Sigmoid colon (tissue), 7 donors: ENCODE measurements at places on chromosomes 2 and 18. TPM values are rescaled to one million over a fixed set of nuclear protein-coding genes. Genes with fewer than 3 reads are reported as not detected.

DNA sequence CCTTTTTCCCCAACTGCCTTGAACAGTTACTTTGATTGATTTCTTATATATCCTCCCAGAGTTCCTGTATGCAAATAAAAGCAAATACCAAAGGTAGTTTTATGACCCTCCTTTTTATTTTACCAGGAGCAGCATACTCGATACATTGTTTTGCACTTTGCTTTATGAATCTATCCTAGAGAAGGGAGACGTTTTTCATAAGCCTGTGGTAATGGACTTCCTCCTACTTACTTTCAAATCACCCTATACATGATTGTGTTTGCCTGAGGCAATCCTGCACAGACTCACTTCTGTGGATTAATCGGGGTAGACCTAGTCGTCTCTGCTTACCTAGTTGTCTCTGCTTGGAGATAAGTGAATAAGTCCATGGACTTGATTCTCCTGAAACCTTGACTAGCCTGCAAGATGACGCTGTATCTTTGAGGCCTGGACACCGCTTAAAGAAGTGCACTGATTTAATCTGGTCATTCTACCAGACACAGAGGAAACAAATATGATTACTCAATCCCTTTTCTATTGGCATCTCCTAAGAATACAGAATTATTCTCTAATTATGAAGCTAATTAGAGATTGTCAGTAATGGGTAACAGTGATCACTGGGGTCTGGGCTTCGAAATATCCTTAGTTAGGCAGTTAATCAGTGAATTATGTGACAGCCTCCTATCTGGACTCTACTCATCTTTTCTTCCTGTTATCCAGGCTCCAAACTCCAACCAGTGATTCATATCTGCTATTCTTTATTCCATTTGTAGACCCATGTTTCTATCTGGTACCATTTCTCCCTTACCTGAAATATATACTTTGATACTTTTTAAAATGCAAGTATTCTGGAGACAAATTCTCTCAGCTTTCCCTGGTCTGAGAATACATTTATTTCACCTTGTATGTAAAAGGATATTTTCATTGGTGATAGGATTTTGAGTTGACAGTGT lies 447.4 kb upstream of the TRIB2 start:
- DNase-seq: no peak

GRCh38 chr2:68231061-68231372 lies 21.3 kb downstream of the PPP3R1 start:
- DNase-seq: no peak

- DNase-seq: no peak
Measured at GRCh38 chr2:222819722-222820333, 41.0 kb upstream of the ACSL3 start.

DNA sequence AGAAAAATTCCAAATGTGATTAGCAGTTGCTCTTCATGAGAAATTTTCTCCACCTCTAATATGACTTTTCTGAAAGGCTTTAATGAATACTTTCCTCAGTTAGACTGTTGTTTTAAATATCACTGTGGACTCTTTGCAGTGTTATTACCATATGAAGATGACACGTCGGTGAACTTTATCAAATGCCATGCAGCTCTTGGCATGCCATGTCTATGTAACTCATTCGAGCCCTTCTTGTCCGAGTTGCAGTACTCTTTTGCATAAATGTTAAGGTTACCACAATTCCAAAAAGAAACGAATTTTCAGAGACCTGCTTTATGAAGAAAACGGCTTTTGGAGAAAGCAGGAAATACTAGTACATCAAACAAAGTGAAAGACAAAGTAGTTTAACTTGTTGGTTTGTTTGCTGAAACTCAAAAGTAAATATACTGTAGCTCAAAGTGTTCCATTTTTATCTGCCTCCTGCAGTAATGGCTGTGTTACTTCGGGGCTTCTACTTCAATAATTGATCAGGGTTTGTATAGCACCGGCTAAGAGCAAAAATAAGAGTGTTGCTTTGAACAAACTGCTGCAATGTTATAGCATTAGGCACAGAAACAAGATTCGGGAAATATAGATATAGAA lies 204.1 kb downstream of the ARHGAP15 start:
- DNase-seq: no peak

DNA sequence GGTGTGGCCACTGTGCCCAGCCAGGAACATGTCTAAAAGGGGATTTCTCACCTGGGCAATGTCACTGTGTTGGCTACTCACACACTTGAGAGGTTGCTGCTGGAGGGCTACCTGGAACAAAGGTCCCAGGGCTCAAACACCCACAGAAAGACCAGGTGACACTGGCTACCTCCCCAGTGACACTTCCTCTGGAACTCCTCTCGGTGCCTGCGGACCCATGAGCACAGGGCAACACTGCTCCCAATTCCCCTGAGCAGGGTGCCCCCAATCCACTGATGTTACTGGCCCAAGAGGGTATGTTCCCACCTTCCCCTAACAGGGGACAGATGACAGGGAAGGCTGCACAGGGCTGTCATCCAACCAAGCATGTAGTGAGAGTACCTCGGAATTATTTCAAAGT lies 5.8 kb downstream of the NPPC start:
- DNase-seq: no peak

GRCh38 chr2:27091746-27092695 lies 5.4 kb downstream of the KHK start:
- DNase-seq: no peak

GRCh38 chr2:176160251-176160985 lies 3.3 kb downstream of the HOXD3 start:
- DNase-seq: no peak

GRCh38 chr2:28370354-28370753 lies 22.3 kb upstream of the FOSL2 start:
- no peak for DNase-seq

DNA sequence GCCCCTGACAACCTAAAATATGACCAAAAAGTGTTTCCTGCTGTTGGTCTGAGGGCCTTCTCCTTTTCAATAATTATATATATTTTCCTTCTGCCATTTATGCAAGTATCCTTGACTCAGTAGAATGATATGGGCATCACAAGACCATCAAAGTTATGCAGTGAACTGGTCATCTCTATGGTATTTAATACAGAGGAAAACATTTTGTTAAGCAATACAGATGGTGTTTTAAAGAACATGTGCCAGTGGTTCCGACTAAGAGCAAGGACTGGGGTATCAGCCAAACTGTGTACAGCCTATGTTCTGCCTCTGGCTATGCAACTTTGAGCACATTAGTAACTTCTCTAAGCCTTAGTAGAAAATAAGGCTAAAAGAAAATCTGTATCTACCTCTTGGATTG lies 179.0 kb downstream of the TRABD2A start:
- no peak for DNase-seq

- DNase-seq: no peak
Measured at GRCh38 chr2:47236503-47237215, 81.6 kb upstream of the STPG4 start.

GRCh38 chr2:85893428-85894258 lies 4.9 kb upstream of the ST3GAL5 start:
- no peak for DNase-seq

DNA sequence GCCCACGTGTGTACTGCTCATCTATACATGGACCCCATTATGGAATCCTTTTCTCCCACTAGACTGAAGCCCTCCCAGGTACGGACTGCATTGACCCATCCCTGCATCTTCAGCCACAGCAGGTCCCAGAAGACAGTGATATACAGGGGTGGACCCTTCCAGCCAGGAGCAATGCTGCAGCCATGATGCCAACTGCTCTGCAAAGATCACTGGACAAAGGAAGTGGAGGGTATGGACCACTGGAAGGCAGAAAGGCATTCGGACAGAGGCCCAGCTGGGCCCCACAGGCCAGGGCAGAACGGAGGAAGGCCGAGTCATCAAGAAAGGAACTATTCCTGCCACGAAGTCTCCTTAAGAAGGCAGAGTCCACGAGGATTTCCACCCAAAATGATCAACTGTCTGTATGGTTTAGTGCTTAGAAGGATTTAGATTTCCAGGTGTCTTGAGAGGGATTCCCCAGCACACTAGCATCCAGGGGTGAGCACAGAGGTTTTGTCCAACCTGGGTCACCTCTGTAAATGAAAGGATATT lies 93.4 kb downstream of the TWIST2 start:
- no peak for DNase-seq

DNA sequence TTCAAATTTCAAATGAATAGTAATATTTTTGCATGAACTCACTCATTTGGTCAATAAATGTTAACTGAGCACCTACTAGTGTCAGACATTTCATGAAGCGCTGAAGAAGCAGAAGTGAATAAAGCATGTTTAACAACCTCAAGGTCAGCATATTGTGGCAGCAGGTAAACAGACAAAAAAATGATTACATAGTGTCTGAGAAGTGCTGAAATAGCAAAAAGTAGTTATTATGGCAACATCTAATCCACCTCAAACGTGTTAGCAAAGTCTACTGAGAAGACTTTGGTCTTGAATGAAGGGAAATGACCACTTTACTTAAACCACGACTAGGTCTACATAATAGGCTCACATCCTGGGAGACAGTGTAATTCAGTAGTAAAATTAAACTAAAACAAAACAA lies 452.2 kb upstream of the LRATD1 start:
- DNase-seq: no peak

DNA sequence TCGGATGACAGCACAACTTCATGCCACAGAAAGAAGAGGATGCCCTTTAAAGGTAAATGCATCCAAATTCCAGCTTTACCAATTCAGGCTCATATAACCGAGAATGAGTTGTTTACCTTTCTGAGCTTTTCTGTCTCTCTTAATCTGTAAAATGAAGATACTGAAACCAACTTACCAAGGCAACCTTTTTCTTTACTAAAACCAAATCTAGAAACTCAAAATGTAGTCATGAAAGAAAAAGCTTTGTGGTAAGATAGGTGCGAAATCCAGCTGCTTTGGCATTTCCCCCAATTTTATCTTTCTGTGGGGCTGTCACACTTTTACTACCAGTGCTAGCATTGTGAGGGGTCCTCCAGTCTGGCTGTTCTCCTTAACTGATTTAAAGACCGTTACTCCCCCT lies 240.4 kb downstream of the IKZF2 start:
- no peak for DNase-seq

DNA sequence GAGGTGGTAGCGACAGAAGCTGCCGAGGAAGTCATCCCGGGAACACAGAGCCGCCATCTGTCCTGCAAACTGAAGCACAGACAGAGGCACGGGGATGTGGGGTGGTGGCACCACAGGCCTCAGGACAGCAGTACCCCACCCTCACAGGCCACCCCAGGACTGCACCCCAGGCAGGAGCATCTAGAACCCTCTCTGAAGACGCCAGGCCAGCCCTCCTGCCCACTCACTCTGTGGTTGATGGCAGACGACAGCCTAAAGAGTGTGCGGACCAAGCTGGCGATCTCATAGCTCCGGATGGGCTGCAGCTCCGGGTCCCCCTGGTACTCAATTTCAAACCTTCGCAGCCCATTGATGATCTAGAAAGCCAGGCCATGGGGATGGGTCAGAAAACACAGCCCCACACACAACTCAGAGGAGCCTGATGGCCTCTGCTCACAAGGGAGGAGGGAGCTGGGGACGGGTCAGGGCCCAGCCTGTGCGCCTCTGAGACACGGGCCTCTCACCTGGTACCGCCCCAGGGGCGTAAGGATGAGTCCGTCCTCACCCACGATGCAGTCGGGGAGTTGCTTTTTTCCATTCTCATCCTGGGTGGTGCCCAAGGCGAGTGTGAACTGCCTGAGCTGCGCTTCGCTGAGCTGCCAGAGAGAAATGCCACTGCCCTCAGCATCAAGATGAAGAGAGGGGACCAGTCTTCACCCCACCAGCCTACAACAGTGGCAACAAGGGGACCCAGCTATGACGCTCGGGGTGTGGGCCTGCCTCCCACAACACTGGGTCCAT lies 8.1 kb upstream of the CCDC74B start:
- DNase-seq: no peak

- peak; percentile 87 for DNase-seq
Measured at GRCh38 chr2:109242654-109243331, 113.8 kb downstream of the SH3RF3 start.

DNA sequence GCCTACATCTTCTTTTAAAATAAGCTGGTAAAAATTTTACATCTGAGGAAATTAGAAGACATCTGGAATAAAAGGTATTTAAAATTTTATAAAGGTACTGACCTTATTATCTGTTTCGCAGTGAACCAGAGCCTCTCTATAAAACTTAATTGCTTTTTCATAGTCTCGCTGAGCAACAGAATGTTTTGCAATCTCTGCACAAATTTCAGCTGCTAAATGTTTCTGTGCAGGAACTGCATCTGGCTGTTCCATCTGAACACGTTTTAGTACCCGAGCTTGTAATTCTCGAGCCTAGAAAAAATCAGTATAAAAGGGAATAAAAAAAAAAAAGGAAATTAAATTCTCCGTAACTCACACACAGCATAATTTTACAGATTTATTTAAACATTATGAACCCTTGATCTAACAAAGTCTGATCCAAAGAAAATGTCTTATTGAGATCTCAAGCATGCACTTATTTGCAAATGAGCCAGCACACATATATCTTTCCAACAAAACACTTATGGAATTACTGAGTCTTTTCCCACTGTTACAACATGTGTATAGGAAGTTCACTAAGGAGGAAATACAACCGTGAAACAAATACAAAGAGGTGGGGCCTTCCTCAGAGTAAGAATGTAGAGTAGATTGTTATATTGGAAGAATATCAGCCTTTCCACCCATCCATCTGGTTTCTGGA lies 51.8 kb downstream of the TTC21B start:
- no peak for DNase-seq

GRCh38 chr2:143696651-143697050 lies 567.4 kb downstream of the ARHGAP15 start:
- DNase-seq: no peak

- no peak for DNase-seq
Measured at GRCh38 chr2:227397562-227397961, 9.8 kb upstream of the SCYGR1 start.

GRCh38 chr2:60834270-60834717 lies 47.1 kb upstream of the REL start:
- DNase-seq: no peak

DNA sequence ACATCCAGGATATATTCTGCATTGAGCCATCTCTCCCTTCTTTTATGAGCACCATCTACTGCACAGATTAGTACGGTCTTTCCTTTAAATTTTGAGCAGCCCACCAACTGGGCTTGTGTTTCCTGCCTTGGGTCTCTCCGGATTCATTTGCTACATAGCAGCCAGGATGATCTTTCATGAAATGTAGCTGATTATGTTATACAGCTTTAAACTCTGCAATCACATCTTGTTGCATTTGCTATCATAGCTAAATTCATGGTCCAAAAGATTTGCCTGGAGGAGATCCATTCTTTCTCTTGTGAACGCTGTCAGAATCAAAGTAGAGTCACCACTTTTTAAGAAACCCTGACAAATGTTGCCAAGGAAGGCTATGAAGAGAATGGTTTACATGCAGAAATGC lies 215.1 kb upstream of the LRRTM4 start:
- DNase-seq: no peak

Gene CABLES1
- total RNA-seq: 3.9 TPM

Gene ONECUT2
- not detected for total RNA-seq

Gene THOC1
- total RNA-seq: 50.3 TPM

Gene CIB4
- not detected for total RNA-seq

Gene SERPINB4
- total RNA-seq: not detected

Gene SUCLG1
- total RNA-seq: 75.6 TPM

Gene SP110
- total RNA-seq: 22.7 TPM

Gene DSG1
- not detected for total RNA-seq

Gene UGT1A3
- not detected for total RNA-seq

Gene QPCT
- 94.9 TPM for total RNA-seq

Gene GAREM2
- total RNA-seq: 1.8 TPM

Gene NEU4
- 0.36 TPM for total RNA-seq

Gene HOXD8
- total RNA-seq: 19.1 TPM

Gene PKP4
- total RNA-seq: 29.3 TPM
